ENCODE measurements at places on chromosomes 11 and 22.
A peak's percentile ranks its signal among the peaks of the same experiment; 100 is the strongest.

- DNase-seq = no peak
These were observed 311.3 kb downstream of the LUZP2 start for GRCh38 chr11:24808173-24808572.

DNA sequence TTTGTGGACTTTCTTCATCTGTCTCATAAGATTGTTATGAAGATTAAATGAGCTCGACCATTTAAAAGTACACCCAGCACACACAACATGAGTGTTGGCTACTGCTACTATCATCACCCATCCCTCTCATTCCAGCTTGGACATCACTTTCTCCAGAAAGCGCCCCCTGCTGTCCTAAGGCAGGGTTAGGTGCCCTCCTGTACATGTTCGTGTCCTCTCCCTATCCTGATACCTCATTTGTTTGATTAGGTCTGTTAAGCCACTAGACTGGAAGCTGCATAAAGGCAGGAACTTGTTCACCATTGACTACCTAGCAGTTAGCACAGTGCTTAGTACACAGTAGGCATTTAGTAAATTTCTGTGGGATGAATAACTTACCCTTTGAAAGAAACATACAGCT lies 85.5 kb downstream of the ENTHD1 start:
- DNase-seq = no peak

DNA sequence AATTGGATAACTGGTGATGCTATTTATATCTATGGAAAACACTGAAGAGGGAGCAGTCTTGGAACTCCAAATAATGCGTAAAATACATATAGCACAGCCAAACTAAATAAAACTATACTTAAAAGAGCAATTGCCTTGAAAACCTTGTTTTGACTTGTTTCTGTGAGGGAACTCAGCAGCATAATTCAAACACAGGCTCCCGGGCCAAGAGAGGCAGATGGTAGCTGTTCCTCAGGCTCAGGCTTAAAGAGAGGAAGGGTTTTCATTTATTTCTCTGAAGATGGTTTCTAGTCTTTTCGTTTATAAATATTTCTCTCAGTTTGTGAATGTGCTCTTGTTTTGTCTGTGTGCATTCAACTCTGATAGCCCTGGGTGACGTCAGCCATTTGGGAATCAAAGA lies 82.4 kb downstream of the FANCF start:
- no peak for DNase-seq

- no peak for DNase-seq
These were observed 1.3 kb downstream of the C22orf31 start for GRCh38 chr22:29060251-29060869.

DNA sequence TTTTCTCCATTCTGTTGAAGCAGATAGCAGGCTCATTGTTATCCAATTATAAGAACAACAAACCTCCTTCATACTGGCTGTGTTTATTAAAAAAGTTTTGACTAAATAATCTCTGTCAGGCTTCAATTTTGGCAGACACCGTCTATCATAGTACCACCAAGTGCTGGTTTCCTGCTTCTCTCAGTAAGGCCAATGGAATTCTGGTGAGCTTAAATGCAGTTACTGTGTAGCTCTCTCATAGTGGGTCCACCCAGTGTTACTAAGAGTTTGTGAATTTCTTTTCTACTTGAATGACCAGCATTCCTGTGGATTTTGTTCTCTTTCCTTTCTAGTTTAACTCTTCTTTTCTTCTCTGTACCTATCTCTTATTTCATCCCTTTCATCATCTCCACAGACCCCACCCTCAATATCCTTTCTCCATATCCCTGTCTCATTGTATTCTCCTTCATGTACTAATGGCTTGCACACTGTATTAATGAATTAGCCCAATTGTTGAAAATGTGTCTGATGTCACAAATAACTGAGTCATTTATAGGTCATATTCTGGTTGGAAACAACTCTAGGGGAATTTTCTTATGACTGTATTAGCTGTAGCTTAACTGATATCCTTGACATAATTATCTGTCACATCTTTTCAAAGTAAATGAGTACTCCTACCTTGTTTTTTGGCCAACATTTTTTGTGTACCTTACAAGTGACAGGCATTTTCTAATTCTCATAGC lies 372.1 kb downstream of the FAT3 start:
- peak; percentile 56 for DNase-seq

GRCh38 chr22:25372000-25372595 lies 152.7 kb downstream of the CRYBB2 start:
- DNase-seq = no peak

DNA sequence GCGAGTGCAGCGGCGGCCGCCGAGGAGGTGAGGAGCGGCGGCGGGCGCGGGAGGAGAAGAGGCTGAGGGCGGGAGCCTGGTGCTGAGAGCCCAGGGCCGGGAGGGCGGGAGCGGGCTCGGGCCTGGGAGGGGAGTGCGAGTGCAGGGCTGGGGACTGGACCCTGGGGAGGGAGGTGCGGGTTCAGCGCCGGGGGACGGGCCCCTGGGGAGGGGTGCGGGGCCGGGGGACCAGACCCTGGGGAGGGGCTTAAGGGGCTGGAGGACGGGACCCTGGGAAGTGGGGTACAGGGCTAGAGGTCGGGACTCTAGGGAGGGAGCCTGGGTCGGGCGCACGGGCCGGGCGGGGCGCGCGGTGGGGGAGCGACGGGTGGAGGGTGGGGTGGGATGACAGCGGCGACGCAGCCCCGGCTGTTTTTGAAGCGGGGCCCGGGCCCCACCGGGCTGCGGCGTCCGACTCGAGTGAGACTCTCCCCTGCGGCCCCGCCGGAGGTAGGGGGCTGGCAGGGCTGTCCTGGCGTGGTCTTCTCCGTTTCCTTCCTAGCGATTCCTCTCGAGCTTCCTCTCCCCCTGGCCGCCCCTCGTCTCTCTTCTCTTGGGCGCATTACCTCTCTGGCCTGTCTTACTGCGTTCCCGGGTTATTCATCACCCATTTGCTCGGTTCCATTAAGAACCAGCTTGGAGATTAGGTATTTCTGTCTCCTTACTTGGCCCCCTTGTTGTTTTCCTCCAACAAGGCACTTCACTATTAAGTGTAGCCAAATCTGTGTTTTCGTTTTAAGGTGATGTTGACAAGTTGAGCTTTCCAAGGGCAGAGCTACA lies 754 bp downstream of the NUP50 start:
- DNase-seq = no peak

GRCh38 chr11:36139767-36140166 lies 149.5 kb downstream of the COMMD9 start:
- no peak for DNase-seq

- DNase-seq = no peak
These were observed 33.0 kb downstream of the PTPRJ start for GRCh38 chr11:48013269-48013901.

DNA sequence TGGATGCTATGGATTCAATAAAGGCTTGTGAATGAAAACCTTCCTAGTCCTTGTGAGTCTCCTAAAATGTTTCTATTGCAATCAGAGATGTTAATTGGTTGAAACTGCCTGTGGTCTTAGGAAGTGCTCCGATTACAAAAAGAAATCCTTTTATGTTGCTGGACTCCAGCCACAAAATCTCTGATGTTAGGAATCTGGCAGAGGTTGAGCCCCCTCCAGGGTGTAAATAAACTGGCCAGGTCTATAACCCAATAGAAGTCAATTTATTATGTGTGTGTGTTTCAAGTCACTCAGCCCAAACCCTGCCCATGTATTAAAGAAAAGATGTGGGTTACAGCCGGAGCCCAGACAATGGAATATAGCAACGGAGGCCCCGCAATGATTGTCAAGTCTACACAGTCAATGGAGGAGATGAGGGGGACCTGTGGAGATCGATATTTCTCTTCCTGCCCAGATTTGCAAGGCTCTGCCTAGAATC lies 218.1 kb upstream of the SORL1-AS1 start:
- DNase-seq = no peak

- no peak for DNase-seq
These were observed 21.2 kb downstream of the LGR4 start for GRCh38 chr11:27451244-27451965.

DNA sequence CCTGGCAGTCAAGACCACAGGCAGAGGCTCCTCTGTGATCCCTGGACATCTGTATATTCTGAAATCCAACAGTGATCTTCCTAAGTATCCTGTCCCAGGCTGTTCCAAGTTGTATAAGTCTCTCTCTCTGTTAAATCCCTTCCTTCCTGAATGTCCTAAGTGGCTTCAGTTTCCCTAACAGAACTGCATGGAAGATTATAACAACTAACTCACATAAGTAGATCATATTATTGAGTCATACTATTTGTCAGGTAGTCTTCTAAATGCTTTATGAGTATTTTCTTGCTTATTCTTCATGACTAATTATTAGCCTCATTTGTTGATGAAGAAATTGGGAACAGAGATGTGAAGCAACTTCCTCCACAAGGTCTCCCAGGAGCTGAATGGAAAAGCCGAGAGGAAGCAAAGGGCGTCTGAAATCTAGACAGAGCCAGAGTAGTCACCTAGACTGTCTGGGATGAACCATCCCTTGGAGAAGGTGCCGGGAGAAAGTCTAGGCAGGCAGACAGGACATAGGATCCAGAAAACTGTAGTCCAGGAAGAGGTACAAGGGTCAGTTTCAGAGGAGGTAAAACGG lies 93.2 kb upstream of the FAT3 start:
- no peak for DNase-seq

GRCh38 chr11:96107143-96107824 lies 183.4 kb upstream of the MTMR2 start:
- no peak for DNase-seq

- no peak for DNase-seq
These were observed 318.5 kb downstream of the MIAT start for GRCh38 chr22:26975865-26976264.

DNA sequence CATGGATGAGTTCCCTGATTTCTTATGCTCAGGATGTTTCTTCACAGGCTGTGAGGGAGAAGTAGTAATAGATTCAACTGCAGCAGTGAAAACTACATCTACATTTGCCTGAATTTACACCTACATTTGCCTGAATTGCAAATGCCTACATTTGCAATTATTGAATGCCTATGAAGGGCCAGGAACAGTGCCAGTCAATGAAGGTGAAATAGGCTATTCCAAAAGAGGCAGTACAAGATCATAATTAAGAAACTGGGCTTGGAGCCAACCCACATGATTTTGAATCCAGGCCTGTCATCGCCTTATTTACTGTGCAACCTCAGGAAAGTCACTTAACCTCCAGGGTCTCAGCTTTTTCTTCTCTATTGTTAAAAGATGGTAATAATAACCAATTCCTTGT lies 1353.3 kb downstream of the FAM181B start:
- no peak for DNase-seq

DNA sequence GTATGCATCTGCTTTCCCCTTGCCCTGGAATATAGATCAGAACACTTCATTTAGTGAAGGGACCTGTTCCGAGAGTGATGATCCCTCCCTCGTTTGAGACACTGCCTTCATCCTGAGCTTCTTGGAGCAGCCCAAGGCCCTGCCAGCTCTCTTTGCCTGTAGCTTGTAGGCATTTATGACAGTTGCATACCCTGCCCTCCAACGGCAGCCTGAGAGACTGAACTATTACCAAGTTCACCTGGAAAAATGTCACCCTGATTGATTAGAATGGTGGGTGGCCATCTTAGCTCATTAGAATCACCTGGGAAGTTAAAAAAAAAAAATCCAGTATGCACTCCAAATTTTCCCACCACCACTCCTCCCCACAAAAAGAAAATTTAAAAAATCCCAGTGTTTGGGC lies 1.5 kb downstream of the MICAL3 start:
- DNase-seq = no peak

DNA sequence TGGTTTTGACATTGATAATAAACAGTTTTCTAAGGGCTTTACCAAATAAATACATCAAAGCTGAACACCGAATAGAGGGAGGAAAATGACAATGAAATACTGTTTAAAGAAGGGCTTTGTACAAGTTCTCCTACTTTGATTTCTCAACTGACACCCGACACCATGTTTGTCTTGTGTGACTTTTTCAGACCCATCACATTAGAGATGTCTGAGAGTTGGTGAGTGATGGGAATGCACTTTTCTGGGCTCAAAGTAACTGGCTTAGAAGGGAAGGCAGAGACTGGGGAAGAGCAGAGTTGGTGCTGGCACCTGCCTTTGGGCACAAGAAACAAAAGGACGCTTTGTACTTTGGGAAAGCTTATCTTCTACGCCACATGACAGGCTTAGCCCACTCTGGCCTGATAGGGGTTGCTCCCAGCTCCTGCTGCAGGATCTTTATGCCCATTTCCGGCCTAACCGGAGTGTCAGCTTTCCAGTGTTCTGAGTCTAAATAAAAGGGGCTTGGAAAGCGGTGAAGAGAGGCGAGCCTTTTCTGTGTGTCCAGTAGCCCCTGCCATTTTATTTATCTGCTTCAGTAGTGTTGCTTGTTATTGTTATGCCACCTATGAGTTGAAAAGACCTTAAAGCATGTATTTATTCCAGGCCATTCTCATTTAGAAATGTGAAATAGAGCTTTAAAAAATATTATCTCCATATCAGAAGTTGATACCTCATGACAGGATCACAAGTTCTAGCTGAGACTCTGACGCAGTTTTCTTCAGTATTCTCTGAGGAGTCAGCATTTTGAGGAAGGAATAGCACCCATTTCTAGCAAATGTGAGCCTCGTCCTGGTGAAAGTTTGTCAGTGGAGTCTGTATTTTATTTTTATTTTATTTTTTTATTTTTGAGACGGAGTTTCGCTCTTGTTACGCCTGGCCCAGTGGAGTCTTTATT lies 24.2 kb downstream of the KREMEN1 start:
- no peak for DNase-seq

GRCh38 chr11:62208785-62209144 lies 292 bp downstream of the SCGB2A1 start:
- DNase-seq = no peak

DNA sequence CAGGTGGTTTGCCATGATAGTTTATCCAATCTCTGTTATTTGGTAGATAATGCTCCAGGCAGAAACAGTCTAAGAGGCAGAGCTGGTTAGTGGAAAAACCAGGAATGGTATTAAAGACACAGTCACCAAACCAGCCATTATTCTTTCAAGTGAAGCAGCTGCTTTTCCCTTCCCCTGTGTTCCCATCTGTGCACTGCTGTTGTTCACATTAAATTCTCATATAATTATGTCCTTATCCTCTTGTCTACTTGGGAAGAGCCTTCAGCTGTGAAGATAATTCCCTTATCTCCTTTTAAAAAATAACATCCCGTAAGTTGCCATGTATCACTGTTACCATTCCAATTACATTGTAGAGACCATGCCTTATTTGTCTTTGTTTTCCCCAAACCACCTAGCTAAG lies 5.2 kb upstream of the TBCEL start:
- DNase-seq = no peak

GRCh38 chr11:129249923-129250322 lies 57.8 kb upstream of the ARHGAP32 start:
- no peak for DNase-seq

- peak; percentile 2 for DNase-seq
These were observed 14.4 kb downstream of the POU2AF2 start for GRCh38 chr11:111259896-111260295.

- no peak for DNase-seq
These were observed 21.8 kb downstream of the NUCB2 start for GRCh38 chr11:17298302-17298701.

GRCh38 chr11:2864901-2865300 lies 20.7 kb downstream of the CDKN1C start:
- no peak for DNase-seq

GRCh38 chr22:32206774-32207758 lies 2.2 kb upstream of the RFPL2 start:
- DNase-seq = no peak

Measured in HS-27A (cell line).